CD14-positive monocyte (primary cell): ENCODE measurements at places on chromosomes 4 and X.

- H3K4me3 ChIP-seq = no peak overlapping the region
- DNase-seq = no peak
- no peaks in the 10 kb centered on the region for H3K27me3 ChIP-seq
- H3K4me1 ChIP-seq = no peaks in the 10 kb centered on the region
- H3K27ac ChIP-seq = no peak overlapping the region
These were observed 236.7 kb downstream of the FRAS1 start for GRCh38 chr4:78293821-78294301.

DNA sequence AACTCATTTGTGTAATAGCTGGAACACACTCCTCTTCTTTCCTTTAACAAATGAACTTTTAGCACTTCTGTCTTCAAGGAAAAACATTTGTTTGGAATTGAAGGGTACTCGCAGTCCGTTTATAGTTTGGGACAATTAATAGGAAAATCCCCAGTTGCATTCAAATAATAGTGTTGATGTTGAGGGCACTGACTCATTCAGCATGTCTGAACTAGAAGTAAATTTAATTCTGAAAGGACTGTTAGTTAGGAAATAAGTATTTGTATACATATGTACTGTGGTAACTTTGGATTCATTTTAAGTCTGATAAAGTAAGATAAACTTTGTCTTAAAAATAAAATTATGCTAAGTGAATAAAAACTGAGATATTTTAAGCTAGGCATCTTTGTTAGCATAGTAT lies 27.2 kb downstream of the FAM199X start:
- H3K36me3 ChIP-seq = peaks cover 52% of the 10 kb centered on the region
- H3K27ac ChIP-seq = no peak overlapping the region
- no peak for DNase-seq

DNA sequence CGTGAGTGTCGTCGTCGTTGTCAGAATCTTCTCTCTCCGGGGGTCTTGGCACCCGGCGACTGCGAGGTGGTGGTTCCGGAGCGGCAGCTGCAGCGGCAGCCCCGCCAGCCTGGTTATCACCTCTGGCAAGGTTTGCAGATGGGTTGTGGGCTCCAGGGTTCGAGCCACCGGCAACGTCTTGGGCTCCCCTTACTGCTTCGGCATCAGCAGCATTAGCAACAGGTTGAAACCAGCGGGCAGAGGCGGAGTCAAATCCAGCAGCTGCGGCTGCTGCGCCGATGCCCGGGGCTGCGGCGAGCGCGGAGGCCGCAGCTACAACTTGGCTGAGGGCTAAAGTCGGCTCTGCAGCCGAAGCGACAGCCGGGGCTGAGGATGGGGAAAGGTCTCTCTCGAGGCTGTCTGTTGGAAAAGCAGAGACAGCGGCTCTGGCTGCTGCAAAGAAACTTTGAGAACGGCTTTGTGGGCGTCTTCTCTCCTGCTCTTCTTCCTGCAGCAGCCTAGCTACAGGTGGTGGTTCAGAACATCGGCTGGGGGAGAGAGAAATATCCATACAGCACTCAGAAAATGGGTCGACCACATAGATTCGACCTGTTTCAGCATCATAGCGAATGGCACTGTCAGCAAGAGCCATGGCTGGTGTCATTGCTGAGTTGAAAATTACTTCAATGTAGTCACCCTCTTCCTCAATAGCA lies 3.6 kb downstream of the IRS4 start:
- peaks cover 15% of the 10 kb centered on the region for H3K27me3 ChIP-seq
- no peaks in the 10 kb centered on the region for H3K36me3 ChIP-seq
- H3K4me1 ChIP-seq = no peaks in the 10 kb centered on the region
- H3K27ac ChIP-seq = no peak overlapping the region
- no peak for DNase-seq

- H3K27ac ChIP-seq = no peak overlapping the region
- DNase-seq = no peak
- no peaks in the 10 kb centered on the region for H3K36me3 ChIP-seq
- no peaks in the 10 kb centered on the region for H3K27me3 ChIP-seq
- H3K4me1 ChIP-seq = peaks cover 13% of the 10 kb centered on the region
These were observed 108.7 kb upstream of the LIMCH1 start for GRCh38 chr4:41429280-41429669.

DNA sequence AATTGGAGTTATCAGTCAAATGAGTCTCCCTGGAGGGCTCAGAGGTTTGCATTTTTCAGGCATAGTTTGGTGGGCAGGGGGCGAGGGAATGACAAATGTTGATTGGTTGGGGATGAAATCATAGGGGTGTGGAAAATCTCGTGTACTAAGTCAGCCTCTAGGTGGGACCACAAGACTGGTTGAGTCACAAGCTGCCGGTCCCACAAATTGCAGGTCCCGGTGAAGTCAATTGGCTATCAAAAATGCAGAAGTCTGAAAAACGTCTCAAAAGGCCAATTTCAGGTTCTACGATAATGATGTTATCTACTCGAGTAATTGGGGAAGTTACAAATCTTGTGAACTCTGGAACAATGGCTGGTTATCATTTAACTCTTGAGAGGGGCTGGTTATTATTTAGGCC lies 98.8 kb upstream of the DHX15 start:
- no peaks in the 10 kb centered on the region for H3K36me3 ChIP-seq
- no peak overlapping the region for H3K4me3 ChIP-seq
- H3K4me1 ChIP-seq = no peaks in the 10 kb centered on the region
- H3K27ac ChIP-seq = no peak overlapping the region
- DNase-seq = no peak

GRCh38 chrX:131308980-131309379 lies 19.9 kb upstream of the IGSF1 start:
- no peaks in the 10 kb centered on the region for H3K36me3 ChIP-seq
- H3K27ac ChIP-seq = no peak overlapping the region
- no peaks in the 10 kb centered on the region for H3K4me1 ChIP-seq
- no peak overlapping the region for H3K4me3 ChIP-seq
- H3K27me3 ChIP-seq = peaks cover 2% of the 10 kb centered on the region
- DNase-seq = no peak
